NCI-H2081 treated with DMSO at 0.1 percent for 48 hours (cell line): ENCODE measurements at places on chromosomes 6 and 20.
A peak's percentile ranks its signal among the peaks of the same experiment; 100 is the strongest.

DNA sequence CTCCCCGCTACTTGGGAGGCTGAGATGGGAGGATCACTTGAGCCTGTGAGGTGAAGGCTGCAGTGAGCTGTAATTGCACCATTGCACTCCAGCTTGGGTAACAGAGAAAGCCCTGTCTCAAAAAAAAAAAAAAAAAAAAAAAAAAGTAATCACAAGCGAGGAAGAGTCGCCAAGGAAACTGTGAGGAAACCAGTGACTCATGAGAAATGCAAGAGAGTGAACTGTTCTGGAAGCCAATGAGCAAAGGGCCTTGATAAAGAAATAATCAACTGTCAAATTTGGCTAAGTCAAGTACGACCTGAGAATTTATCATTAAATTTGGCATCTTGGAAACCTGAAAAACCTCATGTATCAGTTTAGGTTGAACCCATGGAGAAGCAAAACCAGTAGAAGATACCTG is 16.1 kb upstream of the LAMP5 start:
- no peak for DNase-seq

GRCh38 chr6:43509142-43509983 is 783 bp downstream of the LRRC73 start:
- DNase-seq = no peak

DNA sequence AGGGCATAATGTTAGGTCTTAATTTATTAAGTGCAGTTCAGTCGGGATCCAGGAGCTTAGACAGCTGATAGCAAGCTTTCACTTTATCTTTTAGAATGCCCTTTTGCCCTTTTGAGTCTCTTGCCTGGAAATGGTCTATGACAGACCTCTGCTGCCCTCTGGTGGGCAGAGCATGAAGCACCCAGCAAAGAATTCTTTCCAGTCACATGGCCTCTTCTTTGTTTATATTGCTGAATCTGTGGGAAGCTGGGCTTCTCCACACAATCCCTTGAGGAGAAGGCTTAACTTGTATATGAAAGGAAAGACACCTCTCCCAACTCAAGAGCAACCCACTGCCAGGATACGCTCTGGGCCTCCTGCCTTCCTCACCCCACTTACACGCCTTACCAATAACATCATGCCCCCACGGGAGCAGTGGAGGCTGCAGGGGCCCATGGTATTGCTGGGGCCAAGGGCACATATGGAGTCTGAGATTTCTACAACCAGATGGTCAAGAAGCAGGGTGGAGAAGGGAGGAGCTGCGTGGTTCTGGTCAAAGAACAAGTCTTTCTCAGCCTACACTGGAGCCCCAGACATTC is 20.4 kb downstream of the WFDC3 start:
- DNase-seq = peak; percentile 63

GRCh38 chr6:164911873-164912580 is 397.4 kb downstream of the C6orf118 start:
- no peak for DNase-seq

DNA sequence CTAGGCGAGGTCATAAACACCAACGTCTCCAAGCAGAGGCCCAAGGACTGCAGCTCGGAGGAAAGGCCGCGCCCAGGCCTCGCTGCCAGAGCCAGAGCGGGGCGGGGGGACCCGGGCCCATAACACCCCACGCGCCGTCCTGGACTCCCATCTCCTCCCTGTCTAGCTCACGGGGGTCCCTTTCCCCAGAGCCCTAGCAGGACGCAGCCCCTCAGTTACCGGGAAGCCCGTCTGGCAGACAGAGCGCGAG is 44.9 kb downstream of the MDFI start:
- DNase-seq = no peak

- DNase-seq = no peak
Observed at GRCh38 chr6:89297695-89298351, 17.3 kb downstream of the GABRR2 start.

- DNase-seq = no peak
Observed at GRCh38 chr6:135250234-135250633, 69.1 kb downstream of the MYB start.

DNA sequence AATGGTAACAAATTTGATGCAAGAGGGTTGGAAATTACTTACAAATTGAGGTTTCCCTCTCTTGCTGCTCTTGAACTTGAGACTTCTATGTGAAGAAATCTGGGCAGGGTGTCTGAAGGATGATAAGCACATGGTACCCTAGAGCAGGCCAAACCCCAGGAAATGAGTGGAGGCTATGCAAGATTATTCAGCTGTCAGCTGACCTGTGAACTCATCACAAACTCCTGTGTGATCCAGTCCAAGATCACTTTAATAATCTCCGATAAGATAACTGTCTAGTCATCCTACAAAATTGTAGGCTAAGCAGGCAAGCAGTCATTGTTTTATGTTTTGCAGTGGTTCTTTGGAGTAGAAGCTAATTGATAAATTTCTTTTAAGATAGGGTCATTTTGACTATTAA is 213.1 kb downstream of the BTBD3 start:
- DNase-seq = no peak

- no peak for DNase-seq
Observed at GRCh38 chr6:16722630-16723029, 38.6 kb downstream of the ATXN1 start.

DNA sequence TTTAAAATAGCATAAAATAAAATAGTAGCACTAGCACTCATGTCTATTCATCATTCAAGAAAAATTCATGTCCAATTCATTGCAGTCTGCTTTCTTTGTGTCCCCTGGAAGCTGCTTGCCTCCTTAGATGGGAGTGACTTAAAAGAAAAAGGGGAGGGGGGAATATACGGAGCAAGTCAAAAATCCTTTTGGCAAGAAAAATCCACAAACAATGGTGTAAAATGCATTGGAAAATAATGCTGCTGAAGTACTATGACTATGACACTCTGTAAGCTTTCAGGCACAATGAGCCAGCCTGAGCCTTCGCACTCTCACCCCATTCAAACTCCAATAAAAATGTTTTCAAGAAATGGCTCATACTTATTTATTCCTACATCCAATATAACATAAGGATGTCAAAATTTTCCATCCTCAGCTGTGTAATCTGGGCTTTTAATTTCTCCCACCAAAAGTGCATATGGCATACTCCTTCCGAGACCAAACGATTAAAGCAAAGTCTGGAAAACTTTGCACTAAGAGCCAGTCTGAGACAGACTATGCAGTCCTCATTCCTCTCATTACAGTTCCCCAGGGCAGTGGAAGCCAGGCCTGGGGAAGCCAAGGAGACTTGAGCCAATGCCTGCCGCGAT is 790 bp downstream of the NEDD9 start:
- no peak for DNase-seq

GRCh38 chr20:15047601-15048000 is 710.2 kb upstream of the FLRT3 start:
- DNase-seq = no peak

GRCh38 chr6:71364889-71365542 is 76.4 kb downstream of the OGFRL1 start:
- DNase-seq = no peak

DNA sequence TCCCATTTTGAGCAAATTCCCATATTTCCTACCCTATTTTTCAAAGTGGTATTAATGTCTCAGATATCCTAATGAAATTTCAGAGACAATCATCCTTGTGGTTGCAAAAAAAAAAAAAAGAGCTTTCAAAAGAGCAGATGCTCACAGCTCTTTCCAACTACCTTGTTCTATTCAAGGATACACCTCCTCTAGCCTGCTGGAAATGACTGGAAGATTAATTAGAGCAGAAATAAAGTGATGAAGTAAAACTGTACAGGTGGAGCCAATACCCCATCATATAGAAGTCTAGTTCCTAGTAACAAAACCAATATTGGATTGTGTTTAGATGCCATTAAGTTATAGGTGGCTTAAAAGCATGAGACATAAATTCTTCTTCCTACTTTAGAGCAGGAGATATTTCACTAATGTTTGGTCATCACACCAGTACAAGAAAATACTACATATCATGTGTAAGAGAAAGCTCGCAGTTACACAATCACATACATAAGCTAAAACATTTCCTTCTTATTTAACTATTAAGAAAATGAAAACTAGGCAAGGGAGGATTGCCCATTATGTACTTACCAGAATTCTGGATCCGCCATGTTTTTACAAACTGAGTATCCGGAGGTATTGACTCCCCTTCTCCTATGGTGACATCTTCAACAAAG is 42.4 kb downstream of the ILRUN start:
- no peak for DNase-seq

- no peak for DNase-seq
Observed at GRCh38 chr6:44868335-44868668, 459.8 kb upstream of the RUNX2 start.

DNA sequence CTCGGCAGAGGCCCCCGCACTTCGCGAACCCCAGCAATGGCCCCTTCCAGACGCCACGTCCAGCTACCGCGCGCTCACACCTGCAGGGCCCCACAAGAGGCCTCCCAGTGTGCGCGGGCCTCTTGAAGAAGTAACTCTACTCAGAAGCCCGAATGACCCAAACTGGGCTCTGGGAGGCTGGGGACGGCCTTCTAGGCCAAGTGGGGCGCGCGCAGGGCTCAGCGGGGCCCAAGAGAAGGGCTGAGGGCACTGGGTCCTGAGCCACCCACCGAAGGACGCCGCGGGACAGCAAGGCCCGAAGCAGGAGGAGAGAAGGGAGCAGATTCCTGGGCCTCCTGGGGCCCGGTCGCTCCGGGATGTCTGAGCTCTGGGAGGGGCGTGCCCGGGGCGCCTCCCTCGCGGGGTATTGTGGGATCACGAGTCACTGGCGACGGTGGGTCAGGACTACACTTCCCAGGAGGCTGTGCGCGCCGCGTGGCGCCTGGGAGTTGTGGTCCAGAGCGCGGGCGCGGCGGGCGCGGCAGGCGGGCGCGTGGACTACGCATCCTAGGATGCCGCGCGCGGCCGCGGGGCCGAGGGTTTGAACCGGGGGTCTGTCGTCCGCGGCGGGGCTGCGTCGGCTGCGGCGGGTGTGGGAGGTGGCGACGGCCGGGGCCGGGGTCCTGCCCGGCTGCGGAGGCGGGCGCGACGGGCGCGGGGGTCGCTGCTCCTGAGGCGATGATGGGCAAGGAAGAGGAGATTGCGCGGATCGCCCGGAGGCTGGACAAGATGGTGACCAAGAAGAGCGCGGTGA is at the start of gene TCEA2:
TSS of gene TCEA2 (plus strand) at position 603 of the 793 bp plus-strand sequence. CDS start at position 718, 115 bp downstream.
- DNase-seq = peak; percentile 53

DNA sequence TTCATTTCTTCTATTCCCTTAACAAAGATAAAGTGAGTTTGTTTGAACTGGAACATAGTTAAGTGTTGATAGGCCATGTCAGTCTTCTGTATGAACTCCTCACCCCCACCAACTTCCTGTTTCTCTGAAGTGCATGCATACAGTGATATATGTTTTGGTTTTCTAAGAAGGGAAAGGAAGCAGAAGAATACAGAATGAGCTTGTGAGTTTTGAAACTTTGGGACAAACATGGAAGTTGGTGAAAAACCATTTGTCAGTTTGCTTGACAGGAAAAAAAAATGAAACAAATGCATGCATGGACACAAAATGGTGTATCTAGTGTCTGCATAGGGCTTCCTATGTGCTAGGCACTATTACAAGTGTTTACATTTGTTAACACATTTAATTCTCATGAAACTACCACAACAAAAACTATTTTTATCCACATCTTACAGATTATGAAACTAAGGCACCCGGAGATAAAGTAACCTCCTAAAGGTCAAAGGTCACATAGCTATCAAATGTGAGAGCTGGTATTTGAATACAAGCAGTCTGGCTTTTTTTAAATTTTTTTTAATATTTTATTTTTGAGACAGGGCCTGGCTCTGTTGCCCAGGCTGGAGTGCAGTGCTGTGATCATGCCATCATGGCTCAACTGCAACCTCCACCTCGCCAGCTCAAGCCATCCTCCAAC is 105.9 kb downstream of the ADGRB3 start:
- DNase-seq = no peak

- no peak for DNase-seq
Observed at GRCh38 chr6:11018225-11018624, 25.9 kb downstream of the ELOVL2 start.

DNA sequence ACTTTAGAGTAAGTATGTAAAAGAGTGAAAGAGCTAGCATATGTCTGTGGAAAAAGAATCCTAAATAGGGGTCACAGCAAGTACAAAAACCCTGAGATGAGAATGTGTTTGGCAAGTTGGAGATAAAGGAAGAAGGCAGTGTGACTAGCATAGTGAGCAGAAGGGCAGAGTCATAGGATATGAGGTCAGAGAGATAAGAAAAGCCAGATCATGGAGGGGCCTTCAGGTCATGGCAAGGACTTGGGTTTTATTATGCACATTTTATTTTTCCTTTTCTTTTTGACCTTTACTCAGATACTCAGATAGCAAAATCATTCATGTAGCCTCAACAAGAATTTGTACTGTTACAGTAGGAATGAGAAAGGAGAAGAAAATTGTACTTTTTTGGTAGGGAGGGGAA is 138.0 kb downstream of the GJA1 start:
- no peak for DNase-seq

DNA sequence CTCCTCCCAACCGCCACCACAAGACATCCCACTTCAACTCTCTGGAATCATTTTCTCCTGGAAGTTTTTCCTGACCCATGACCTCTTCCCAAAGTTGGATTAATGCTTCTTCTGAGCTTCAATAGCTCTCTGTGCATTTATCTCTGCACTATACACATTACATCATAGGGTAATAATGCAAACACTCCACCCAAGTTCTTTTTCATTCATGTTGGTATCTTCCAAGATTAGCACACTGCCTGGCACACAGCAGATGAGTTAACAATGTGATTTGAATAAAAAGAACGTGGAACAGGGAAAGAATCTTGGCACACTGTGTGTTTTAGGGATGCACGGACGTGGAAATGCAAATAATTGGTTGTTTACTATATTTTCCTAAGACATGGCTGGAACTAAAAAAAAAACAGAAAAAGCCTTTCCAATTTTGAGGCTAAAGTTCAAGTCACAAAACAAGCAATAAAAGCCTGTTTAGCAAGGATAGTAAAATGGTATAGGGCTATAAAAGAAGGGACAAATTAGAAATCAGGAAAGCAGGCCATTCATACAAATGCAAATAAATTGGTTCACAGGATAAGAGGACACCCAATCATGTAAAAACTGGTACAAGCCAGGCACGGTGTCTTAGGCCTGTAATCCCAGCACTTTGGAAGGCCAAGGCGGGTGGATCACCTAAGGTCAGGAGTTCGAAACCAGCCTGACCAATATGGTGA is 1.6 kb upstream of the FAM135A start:
- DNase-seq = no peak

GRCh38 chr6:48860175-48860574 is 602.9 kb downstream of the MMUT start:
- DNase-seq = no peak

- DNase-seq = no peak
Observed at GRCh38 chr6:122778302-122778701, 1.2 kb upstream of the FABP7 start.

- DNase-seq = no peak
Observed at GRCh38 chr6:41670703-41671360, 32.6 kb downstream of the MDFI start.

GRCh38 chr6:35742842-35743241 is 6.0 kb downstream of the ARMC12 start:
- DNase-seq = no peak

DNA sequence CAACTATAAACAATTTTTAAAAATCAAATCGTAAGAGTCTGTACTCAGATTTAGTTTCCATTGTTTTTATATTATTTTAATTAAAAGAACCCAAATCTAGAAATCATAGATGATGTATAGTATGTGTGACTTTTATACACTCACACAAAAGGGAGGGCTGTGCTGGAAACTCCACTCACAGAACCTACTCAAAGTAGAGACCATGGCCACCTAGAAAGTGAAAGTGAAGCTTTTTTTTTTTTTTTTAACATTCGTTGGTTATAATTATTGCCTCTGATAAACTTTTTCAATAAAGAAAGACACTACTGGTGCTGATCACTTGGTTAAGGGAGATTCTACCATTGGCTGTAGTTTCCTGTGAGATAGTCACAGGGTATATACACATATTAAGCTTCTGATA is 37.9 kb upstream of the PRL start:
- DNase-seq = no peak

- peak; percentile 35 for DNase-seq
Observed at GRCh38 chr6:28944412-28944865, 20.7 kb upstream of the TRIM27 start.
